Activated CD4-positive, alpha-beta T cell treated with anti-CD3 and anti-CD28 coated beads for 36 hours (primary cell): ENCODE measurements at places on chromosomes 6 and 20. TPM values are rescaled to one million over a fixed set of nuclear protein-coding genes. Genes with fewer than 3 reads are reported as not detected.

Gene C6orf52
- total RNA-seq, result 1.2 TPM

Gene LY86
- total RNA-seq, result 0.90 TPM

Gene TMEM244
- total RNA-seq, result not detected

Gene TTLL9
- total RNA-seq, result not detected

Gene CALHM6
- total RNA-seq, result 10.0 TPM

DNA sequence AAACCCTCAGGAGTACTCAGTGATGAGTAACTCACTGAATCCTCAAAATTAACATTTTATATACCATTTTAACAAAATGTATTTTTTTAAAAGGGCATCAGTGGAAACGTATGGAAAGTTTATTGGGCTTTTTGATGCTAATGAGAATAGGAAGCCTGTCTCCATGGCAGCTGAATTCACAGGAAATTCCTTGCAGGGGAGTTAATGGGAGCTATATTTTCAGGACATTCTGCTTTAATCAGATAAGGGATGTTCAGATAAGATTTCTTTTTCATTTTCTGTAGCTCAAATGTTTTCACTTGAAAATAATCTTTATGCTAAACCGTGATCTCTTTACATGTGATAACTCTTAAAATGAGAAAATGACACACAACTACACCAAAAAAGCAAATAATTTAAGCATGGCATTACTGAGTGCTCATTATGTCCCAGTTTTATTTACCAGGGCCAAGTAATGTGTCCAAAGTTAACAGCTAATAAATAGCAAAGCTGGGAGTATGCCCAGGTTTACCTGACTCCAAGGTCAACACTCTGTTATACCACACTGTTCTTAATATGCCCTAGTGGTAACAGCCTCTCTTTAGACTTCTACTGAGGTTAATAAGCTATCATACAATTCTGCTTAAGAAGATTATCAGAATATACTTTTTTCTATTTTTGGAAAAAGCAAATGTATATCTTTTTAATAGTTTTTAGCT is 348.1 kb downstream of the GRIK2 start:
- no peak for DNase-seq

GRCh38 chr6:154106251-154106650 is 67.2 kb downstream of the OPRM1 start:
- no peak for DNase-seq

DNA sequence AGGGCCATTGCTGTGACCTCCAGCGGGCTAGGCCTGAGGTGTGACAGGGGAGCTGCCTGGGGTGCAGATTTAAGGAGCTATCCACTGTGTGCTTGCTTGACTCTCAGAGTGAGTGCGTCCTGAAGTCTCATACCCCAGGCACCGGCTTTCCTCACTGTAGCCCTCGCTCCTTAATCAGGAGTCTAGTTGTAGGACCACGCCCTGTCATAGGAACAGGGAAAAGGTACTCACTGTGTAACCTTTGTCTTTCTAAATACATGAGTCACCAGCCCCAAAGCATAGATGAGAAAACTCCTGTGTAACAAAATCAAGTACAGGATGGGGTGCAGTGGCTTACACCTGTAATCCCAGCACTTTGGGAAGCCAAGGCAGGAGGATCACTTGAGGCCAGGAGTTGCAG is 141.7 kb downstream of the TMEM242 start:
- DNase-seq, result no peak

GRCh38 chr6:39130691-39131090 is 15.7 kb upstream of the SAYSD1 start:
- no peak for DNase-seq

DNA sequence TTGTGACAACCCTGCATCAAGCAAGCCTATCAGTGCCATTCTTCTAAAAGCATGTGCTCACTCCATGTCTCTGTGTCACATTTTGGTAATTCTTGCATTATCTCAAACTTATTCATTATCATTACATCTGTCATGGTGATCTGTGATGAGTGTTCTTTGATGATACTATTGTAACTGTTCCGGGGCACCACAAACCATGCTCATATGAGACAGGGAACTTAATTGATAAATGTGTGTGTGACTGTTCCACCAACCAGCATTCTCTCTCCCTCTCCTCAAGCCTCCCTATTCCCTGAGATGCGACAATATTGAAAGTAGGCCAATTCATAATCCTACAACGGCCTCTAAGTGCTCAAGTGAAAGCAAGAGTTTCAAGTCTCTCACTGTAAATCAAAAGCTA is 4.0 kb downstream of the HUS1B start:
- DNase-seq, result no peak

- no peak for DNase-seq
Observed at GRCh38 chr6:88705601-88706000, 257.8 kb downstream of the RNGTT start.

- DNase-seq, result no peak
Observed at GRCh38 chr6:169650959-169651292, 50.9 kb downstream of the WDR27 start.

GRCh38 chr6:132380358-132381029 is 20.8 kb downstream of the MOXD1 start:
- no peak for DNase-seq

DNA sequence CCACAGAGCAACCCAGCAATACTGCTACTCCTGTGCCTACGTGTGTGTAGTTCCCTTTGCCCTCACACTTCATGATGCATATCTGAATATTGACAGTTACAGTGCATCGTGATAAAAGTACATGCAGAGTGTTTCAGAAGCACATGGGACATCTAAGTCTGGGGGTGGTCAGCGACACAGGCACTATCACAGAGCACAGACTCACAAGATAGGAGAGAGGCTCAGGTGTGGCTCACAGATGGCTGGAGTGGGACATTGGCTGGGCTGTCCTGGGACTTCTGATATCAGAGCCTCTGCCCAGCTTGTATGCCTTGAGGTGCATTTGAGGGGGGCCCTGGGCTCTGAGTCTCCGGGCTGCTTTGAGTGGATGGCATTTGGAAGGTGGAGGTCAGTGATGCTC is 227.0 kb upstream of the RNF24 start:
- no peak for DNase-seq

- no peak for DNase-seq
Observed at GRCh38 chr6:121951918-121952379, 447.5 kb upstream of the HSF2 start.

- DNase-seq, result no peak
Observed at GRCh38 chr6:31882344-31882743, 3.5 kb upstream of the SLC44A4 start.
